ENCODE measurements at places on chromosomes 3 and 15.

DNA sequence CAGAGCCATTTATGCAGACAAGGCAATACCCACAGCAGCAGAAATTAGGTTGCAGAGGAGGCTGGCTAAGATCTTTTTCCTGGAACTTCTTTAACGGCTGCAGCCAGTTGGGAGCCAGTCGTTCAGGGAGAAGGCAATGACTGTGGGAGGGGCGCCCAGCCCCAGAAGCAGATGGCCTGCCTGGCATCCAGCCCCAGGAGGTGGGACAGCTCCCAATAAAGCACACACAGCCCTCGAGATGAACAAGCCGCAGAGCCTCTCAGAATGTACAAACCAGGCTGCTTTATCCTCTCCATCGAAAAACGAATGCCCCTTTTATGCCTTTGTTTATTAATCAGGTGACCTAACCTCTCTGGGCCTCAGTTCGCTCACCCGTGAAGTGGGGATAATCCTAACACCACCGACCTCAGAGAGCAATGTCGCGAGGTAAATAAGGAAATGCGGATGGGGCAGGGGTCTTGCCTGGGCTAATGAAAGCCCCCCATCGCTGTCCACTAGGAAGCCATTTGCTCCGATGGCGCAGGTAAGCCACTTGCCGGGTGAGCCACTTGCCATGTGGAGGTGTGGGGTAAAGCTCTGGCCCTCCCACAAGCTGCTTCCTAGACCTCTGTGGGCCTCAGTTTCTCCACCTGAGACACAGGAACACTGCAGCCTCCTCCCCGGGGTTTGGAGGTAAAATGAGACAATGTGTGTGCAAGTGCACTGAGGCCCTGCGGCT lies 35.8 kb downstream of the MGLL start:
- no peak for DNase-seq

DNA sequence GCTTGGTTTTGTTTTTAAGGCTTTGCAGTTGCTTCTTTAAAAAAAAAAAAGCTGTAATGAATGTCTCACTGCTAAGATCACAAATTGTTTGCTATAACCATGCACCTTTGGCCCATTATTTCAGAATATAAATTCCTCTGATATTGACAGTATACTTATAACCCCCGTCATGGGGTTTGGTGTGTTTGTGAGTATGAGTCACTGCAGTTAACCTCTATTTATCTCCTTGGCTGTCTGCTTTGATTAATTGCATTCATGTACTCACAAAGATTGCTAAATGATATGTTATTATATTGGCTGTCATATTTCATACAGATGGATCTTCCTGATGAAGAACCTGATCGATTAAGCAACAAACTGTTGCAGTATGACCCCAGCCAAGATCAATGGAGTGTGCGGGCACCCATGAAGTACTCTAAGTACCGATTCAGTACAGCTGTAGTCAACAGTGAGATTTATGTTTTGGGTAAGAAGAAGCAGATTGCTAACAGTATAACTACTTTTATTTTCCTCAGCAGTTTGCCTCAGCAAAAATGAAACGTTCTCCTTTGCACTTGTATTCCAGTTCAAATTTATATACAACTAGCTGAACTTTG lies 14.9 kb downstream of the KBTBD12 start:
- no peak for DNase-seq

- no peak for DNase-seq
These were observed 148.5 kb downstream of the OTOL1 start for GRCh38 chr3:161644891-161645635.

- peak; percentile 46 for DNase-seq
These were observed 75.1 kb downstream of the CCK start for GRCh38 chr3:42190701-42191442.

DNA sequence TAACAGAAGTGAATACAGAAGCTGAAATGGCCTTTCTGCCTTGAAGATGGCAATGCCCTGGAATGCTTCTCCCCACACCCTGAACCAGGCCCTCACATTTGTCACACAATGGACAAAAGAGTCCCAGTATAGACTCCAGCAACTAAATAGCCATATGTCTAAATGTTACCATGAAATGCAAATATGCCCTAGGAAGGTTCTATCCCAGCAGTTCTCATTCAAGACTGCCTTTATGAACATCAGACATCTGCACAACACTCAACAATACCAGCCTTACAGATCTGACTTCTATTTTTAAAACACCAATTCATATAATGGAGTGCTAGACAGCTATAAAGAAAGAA lies 7.9 kb downstream of the ITGB5 start:
- no peak for DNase-seq

GRCh38 chr3:140092848-140093536 lies 158.0 kb downstream of the CLSTN2 start:
- no peak for DNase-seq

GRCh38 chr3:25585361-25586166 lies 79.1 kb downstream of the TOP2B start:
- no peak for DNase-seq

DNA sequence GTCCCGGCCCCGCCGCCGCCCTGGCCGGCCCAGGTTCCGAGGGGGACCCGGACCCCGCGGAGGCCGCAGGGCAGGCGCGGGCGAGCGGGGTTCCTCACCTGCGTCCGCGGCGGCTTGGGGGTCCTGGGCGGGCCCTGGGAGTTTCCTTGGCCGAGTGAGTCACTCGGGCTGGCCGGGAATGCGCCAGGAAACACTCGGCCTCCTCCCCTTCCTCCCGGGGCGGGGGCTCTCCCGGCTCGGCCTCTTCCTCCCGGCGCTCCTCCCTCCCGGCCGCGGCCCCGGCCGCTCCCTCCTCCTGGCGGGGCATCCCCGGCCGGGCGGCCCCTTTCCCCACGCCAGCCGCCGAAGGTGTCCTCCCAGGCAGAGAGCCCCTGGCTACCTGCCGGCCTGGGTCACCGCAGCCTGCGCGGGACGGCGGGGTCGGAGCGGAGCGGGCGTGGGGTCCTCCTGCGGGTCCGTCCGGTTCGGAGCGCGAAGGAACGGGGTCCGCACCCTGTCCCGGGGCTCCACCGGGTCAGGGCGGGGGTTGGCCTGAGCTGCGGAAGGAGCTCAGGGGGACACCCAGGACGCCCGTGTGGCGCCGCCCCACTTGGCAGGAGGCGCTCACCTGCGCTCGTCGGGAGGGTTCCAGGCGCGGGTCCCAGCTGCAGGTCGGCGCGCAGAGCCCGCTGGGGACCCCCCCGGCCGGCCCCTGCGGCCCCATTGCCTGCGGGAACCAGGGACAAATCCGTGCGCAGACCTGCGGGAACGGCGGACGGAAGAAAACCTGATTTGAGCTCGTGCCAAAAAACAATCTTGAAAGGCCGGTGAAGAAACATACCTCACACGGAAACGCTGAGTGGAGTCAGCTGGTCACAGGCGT lies at the start of gene CYFIP1:
Gene CYFIP1, minus strand, starts transcription at position 180 of the 862 bp plus-strand sequence. CDS start 33,083 bp downstream, outside the sequence.
- DNase-seq, result no peak

- DNase-seq, result no peak
These were observed 107.0 kb downstream of the GREM1 start for GRCh38 chr15:32824777-32825176.

GRCh38 chr3:17372362-17373210 lies 369.8 kb downstream of the TBC1D5 start:
- DNase-seq, result no peak

DNA sequence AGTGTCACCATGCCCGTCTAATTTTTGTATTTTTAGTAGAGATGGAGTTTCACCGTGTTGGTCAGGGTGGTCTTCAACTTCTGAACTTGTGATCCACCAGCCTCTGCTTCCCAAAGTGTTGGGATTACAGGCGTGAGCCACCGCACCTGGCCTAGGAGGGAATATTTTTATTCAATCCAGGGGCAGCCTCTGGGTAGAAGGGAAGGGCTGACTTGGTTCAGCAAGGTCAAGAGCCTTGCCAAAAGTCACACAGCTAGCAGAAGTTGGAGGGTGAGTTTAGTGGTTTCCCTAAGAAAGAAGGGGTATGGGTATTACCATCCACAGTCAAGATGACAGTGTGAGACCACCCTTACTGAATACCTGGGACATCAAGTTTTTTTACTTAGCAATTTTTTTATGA lies 4.9 kb upstream of the AEN start:
- no peak for DNase-seq

- no peak for DNase-seq
These were observed 1018.2 kb downstream of the MCTP2 start for GRCh38 chr15:95249524-95249923.

DNA sequence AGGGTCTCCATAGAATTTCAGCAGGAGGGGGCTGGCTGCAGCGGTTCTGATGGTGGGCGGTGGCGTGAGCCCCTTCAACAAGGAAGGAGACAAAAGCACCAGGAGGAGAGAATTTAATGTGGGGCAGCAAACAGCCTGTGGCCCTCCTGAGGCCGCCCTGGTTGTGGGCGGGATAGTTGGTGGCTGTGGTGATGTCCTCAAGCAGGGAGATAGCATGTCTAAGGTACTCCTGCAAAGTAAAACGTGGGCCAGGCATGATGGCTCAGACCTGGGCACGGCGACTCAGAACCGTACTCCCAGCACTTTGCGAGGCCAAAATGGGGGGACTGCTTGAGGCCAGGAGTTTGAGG lies 94.0 kb downstream of the LRRK1 start:
- DNase-seq, result no peak

GRCh38 chr15:76107169-76107568 lies 47.4 kb downstream of the TMEM266 start:
- DNase-seq, result no peak

DNA sequence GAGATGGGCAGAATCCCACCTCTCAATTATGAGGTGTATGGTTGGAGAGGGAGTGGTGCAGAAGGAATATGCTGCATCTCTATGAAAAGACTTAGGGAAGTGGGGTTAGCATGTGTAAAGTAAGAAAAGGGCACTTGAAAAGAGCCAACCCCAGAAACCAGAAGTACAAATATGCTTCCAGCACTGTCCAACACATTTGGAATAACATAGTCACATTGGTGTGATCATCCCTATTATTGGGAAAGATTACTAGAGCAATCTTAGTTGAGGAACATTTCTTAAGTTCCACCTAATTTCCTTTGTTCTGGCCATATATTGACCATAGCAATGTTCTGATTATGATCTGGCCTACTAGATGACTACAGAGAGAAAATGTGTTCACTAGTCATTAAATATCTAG lies 34.3 kb downstream of the HMG20A start:
- DNase-seq, result no peak

- DNase-seq, result no peak
These were observed 42.6 kb downstream of the TNK2 start for GRCh38 chr3:195865752-195866151.

GRCh38 chr15:100721758-100722550 lies 119.6 kb downstream of the ASB7 start:
- DNase-seq, result no peak

DNA sequence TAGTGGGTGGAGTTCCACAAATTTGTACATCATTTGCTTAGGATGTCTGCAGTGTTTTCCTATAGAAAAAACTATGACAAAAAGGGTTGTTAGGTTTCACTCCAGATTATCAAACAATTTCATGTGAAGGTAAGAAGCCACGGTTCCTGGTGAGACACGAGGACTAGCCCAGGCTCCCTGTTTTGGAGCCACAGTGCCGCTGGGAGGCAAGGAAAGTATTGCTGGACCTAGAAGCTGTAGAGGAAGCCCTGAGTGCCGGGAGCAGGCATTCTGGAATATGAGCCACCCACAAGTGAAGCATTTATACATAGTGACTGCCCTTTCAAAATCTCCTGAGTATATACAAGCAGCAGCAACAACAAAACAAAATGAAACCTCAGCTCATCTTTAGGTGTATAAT lies 142.0 kb downstream of the GABRB3 start:
- no peak for DNase-seq

GRCh38 chr3:81279481-81280379 lies 481.7 kb downstream of the GBE1 start:
- DNase-seq, result no peak

Measured in activated T-helper 9 cell treated with anti-CD3 and anti-CD28 coated beads, Interleukin-2, amount 50 U/mL, for 16 hours (primary cell).